ENCODE measurements at places on chromosomes 11 and 22.

GRCh38 chr11:29676993-29677392 is 339.8 kb downstream of the KCNA4 start:
- no peak overlapping the region for H3K4me3 ChIP-seq
- no peaks in the 10 kb centered on the region for H3K36me3 ChIP-seq
- no peaks in the 10 kb centered on the region for H3K27me3 ChIP-seq
- H3K27ac ChIP-seq: no peak overlapping the region

DNA sequence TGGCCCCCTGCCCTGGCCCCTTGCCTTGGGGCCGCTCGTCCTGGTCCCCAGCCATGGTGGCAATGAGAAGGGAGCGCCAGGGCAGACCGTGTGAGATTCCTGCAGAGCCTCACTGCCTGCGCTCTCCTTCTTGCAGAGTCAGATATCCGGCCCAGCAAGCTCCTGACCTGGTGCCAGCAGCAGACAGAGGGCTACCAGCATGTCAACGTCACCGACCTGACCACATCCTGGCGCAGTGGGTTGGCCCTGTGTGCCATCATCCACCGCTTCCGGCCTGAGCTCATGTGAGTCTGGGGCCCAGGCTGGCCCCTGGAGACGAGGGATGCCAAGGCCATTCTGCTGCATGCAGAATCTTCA is 114.1 kb downstream of the MICAL2 start:
- H3K27me3 ChIP-seq: no peaks in the 10 kb centered on the region
- H3K27ac ChIP-seq: no peak overlapping the region
- peaks cover 33% of the 10 kb centered on the region for H3K36me3 ChIP-seq
- H3K4me3 ChIP-seq: no peak overlapping the region
- no peak for DNase-seq

- no peaks in the 10 kb centered on the region for H3K4me1 ChIP-seq
- no peak overlapping the region for H3K4me3 ChIP-seq
- H3K36me3 ChIP-seq: no peaks in the 10 kb centered on the region
- H3K27ac ChIP-seq: no peak overlapping the region
- peak; percentile 42 for DNase-seq
Observed at GRCh38 chr11:72624496-72625201, 49.6 kb downstream of the PDE2A start.

DNA sequence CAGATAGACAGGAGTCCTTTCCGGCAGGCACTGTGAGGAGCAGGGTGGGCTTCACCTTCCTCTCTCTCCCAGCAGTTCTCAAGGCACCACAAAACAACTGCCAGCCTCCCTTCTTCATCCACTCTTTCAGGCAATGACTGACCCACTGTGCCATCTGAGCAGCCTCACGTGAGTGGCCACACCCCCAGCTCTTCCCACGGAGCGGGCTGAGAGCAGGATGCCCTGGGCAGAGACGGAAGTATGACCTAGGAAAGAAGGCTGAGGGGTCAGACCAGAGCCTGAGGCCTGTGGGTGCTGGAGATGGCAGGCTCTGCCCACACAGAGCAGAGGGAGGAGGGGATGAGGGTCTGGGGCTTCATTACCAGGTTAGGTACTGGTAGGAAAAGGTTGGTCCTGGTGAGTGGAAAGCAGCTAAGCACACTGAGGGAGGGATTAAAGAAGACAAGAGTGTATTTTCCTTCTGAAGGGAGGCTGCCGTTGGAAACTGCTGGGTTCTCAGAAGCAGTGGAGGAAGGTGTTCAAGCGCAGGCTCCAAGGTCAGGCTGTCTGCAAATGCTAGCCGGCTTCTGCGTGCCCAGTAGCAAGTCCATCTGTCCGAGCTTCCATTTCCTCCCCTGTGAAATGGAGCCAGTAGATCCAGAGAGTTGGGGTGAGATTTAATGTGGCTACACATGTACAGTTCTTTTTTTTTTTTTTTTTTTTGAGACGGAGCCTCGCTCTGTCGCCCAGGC is 4.6 kb downstream of the NLRP6 start:
- H3K4me1 ChIP-seq: no peaks in the 10 kb centered on the region
- H3K4me3 ChIP-seq: no peak overlapping the region
- H3K27me3 ChIP-seq: peaks cover 56% of the 10 kb centered on the region
- no peaks in the 10 kb centered on the region for H3K36me3 ChIP-seq

GRCh38 chr11:73206801-73207200 is 11.3 kb upstream of the P2RY2 start:
- no peaks in the 10 kb centered on the region for H3K4me1 ChIP-seq
- no peak for DNase-seq
- H3K27me3 ChIP-seq: no peaks in the 10 kb centered on the region

- peak overlapping the region; percentile 84 for H3K27ac ChIP-seq
- no peaks in the 10 kb centered on the region for H3K36me3 ChIP-seq
- 0 out of 2 replicates have a peak overlapping the region, but pooled peaks have one; percentile 5 for H3K4me3 ChIP-seq
- H3K4me1 ChIP-seq: peaks cover 29% of the 10 kb centered on the region
Observed at GRCh38 chr11:107770551-107770951, 58.7 kb upstream of the SLN start.

- H3K4me1 ChIP-seq: no peaks in the 10 kb centered on the region
- no peaks in the 10 kb centered on the region for H3K36me3 ChIP-seq
- DNase-seq: no peak
- H3K27ac ChIP-seq: no peak overlapping the region
- peaks cover 17% of the 10 kb centered on the region for H3K27me3 ChIP-seq
- no peak overlapping the region for H3K4me3 ChIP-seq
Observed at GRCh38 chr22:46483353-46483752, 54.1 kb downstream of the CELSR1 start.

GRCh38 chr22:43159484-43160178 is 8.3 kb downstream of the TSPO start:
- DNase-seq: peak; percentile 52
- H3K27me3 ChIP-seq: no peaks in the 10 kb centered on the region
- no peak overlapping the region for H3K4me3 ChIP-seq
- H3K27ac ChIP-seq: no peak overlapping the region
- H3K4me1 ChIP-seq: peaks cover 12% of the 10 kb centered on the region

- H3K27me3 ChIP-seq: no peaks in the 10 kb centered on the region
- H3K4me1 ChIP-seq: no peaks in the 10 kb centered on the region
Observed at GRCh38 chr11:71131861-71132260, 120.5 kb downstream of the SHANK2 start.

DNA sequence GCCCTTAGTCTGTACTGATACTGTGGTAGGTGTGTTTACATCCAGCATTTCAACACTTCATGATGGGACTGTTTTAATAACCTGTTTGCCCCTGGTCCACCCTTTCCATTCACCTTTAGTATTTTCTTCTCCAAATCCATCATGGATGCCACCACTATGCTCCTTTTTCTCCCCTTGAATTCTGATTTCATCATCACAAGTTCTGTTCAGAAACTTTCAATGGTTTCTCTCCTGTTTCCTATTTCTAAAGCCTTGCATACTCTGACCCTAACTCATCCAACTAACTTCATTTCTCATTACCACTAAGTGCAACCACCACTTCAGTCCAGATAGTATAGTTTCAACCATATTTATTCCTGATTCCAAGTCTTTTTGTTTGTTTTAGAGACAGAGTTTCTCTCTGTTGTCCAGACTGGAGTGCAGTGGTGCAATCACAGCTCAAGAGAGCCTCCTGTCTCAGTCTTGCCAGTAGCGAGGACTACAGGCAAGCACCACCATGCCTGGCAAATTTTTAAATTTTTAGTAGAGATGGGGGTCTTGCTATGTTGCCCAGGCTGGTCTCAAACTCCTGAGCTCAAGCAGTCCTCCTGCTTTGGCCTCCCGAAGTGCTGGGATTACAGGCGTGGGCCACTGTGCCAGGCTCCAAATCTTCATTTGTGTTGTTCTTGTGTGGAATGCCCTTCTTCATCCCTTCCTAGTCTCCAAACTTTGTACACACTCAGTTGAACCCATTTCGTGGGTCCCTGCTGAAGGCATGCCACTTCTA is 1.2 kb upstream of the LIN7C start:
- peak overlapping the region; percentile 100 for H3K4me3 ChIP-seq
- peaks cover 29% of the 10 kb centered on the region for H3K4me1 ChIP-seq
- no peaks in the 10 kb centered on the region for H3K36me3 ChIP-seq
- H3K27me3 ChIP-seq: no peaks in the 10 kb centered on the region
- DNase-seq: peak; percentile 24
- H3K27ac ChIP-seq: no peak overlapping the region

GRCh38 chr11:60994541-60995080 is 23.1 kb downstream of the CD6 start:
- no peaks in the 10 kb centered on the region for H3K4me1 ChIP-seq
- no peak overlapping the region for H3K4me3 ChIP-seq
- H3K36me3 ChIP-seq: no peaks in the 10 kb centered on the region
- no peak for DNase-seq
- peaks cover 36% of the 10 kb centered on the region for H3K27me3 ChIP-seq

- DNase-seq: no peak
- no peak overlapping the region for H3K4me3 ChIP-seq
- H3K36me3 ChIP-seq: peaks cover 68% of the 10 kb centered on the region
Observed at GRCh38 chr11:122155765-122156527, 39.9 kb upstream of the BLID start.

GRCh38 chr11:16225623-16226022 is 130.7 kb downstream of the SOX6 start:
- H3K4me1 ChIP-seq: no peaks in the 10 kb centered on the region
- no peak overlapping the region for H3K27ac ChIP-seq
- H3K27me3 ChIP-seq: no peaks in the 10 kb centered on the region
- no peak overlapping the region for H3K4me3 ChIP-seq
- DNase-seq: no peak
- H3K36me3 ChIP-seq: no peaks in the 10 kb centered on the region

GRCh38 chr11:120545813-120546212 is 34.3 kb downstream of the GRIK4 start:
- DNase-seq: no peak
- H3K36me3 ChIP-seq: no peaks in the 10 kb centered on the region
- H3K4me3 ChIP-seq: no peak overlapping the region
- no peaks in the 10 kb centered on the region for H3K27me3 ChIP-seq

GRCh38 chr11:116931206-116931953 is 94.0 kb upstream of the APOA1 start:
- H3K4me1 ChIP-seq: peaks cover 16% of the 10 kb centered on the region
- H3K27me3 ChIP-seq: no peaks in the 10 kb centered on the region
- H3K27ac ChIP-seq: no peak overlapping the region

- DNase-seq: no peak
- no peak overlapping the region for H3K27ac ChIP-seq
- H3K4me3 ChIP-seq: no peak overlapping the region
- no peaks in the 10 kb centered on the region for H3K27me3 ChIP-seq
- H3K36me3 ChIP-seq: no peaks in the 10 kb centered on the region
- H3K4me1 ChIP-seq: no peaks in the 10 kb centered on the region
Observed at GRCh38 chr11:116421529-116422185, 351.1 kb downstream of the BUD13 start.

- no peak overlapping the region for H3K27ac ChIP-seq
- H3K27me3 ChIP-seq: no peaks in the 10 kb centered on the region
- no peaks in the 10 kb centered on the region for H3K36me3 ChIP-seq
- no peak for DNase-seq
- peaks cover 8% of the 10 kb centered on the region for H3K4me1 ChIP-seq
Observed at GRCh38 chr11:87351676-87352075, 313.9 kb downstream of the TMEM135 start.

DNA sequence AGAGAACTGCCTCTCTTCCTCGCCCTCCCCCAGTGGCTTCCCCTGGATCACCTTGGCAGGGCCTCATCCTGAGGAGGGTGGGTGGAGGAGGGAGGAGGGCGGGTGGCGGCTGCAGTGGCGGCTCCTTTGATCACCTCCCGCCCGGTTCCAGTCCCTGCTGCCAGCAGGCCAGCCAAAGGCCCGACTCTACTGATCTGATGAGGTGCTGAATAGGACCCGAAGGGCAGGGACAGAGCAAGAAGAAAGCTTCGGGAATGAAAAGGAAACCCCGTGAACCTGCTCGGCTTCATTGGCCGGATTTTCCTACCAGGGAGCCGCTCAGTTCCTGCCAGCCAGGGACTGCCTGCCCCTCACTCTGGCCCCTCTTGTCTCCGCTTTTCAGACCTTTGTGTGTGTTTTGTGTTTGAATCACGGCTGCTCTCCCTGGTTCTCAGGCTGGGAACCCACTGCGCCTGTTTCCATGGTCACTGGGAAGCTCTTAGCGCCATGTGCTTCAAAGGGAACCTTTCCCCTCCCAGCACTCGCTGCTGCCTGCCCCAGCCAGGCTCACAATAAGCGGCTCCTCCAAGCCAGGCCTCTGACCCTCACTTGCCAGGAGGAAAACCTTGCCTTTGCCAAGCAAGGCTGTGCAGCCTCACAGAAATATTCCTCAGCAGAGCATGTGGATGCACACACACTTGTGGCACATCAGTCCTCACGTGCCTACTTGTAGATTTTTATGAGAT is 56.8 kb downstream of the C22orf31 start:
- H3K27me3 ChIP-seq: no peaks in the 10 kb centered on the region
- H3K4me1 ChIP-seq: peaks cover 7% of the 10 kb centered on the region
- DNase-seq: no peak
- H3K4me3 ChIP-seq: no peak overlapping the region
- no peak overlapping the region for H3K27ac ChIP-seq

DNA sequence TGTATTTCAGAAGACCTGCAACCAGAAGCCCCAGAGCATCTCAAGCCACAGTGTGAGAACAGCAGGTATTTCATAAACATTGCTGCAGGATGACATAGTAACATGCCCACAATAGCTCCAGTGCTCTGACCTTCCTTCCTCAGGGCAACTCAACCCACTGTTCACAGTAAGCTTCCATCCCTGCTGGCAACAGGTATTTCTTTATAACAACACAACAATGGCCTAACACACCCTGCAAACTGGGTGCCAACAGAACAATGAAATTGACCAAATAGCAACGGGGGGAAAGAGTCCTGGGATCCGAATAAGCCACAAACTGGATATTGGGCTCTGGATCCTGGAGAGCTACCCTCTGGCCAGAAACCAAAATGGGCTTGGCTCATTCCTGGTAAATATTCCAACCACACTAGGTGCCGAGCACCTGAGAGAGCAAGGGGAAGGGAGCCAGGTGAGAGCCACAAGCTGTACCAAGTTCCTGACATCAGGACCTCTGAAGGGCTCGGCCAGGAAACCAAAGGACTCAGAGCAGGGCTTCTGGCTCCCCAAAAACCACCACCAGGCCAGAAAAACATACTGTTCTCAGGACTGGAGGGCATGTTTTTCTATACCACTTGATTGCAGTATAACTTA is 99.5 kb downstream of the MICAL3 start:
- H3K4me3 ChIP-seq: no peak overlapping the region
- H3K4me1 ChIP-seq: peaks cover 28% of the 10 kb centered on the region
- no peak overlapping the region for H3K27ac ChIP-seq

DNA sequence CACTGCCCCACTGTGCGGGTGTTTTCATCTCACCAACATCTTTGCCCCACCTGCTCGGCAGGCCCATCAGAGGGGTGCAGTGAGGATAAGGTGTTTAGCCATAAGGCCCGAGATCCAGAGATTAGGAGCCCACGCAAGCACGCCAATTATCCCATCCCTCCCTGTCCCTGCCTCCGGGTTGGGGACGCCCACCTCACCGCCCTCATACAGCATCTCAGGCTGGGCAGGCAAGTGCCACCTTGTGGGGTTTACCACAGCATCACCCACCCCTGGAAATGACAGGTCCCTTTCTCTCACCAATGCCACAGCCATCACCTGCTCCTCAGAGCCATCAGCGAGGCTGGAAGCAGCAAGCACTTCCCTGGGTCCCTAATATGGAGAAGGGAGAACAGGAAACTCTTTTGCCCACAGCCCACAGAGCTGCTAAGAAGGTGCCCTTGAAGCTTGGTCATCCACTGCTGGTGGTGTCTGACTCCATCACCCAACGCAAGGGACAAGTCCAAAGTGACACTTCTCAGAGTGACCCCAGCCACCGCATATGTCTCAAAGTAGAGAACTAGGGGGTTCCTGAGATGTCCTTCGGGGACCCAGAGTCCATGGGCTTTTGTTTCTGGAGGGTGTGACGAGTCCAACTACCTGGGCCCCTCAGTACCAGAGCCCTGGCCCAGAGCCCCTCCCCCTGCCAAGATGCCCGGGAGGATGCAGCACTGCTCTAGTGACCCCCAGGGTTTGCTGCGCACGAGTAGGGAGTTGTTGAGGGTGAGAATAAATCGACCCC is 15.8 kb downstream of the VPS37C start:
- no peak for DNase-seq
- H3K36me3 ChIP-seq: no peaks in the 10 kb centered on the region
- no peaks in the 10 kb centered on the region for H3K27me3 ChIP-seq
- no peak overlapping the region for H3K27ac ChIP-seq
- H3K4me3 ChIP-seq: no peak overlapping the region
- H3K4me1 ChIP-seq: 0 out of 2 replicates have a peak, but pooled peaks cover 3% of the 10 kb centered on the region
